Germinal center (tissue), 1 donor: ENCODE measurements at places on chromosomes 1 and 21.

GRCh38 chr1:213606252-213606820 is 381.4 kb upstream of the PROX1 start:
- no peak for DNase-seq

- DNase-seq: peak; percentile 81
Measured at GRCh38 chr1:46036894-46037839, 95.3 kb downstream of the PIK3R3 start.

GRCh38 chr1:21045351-21045750 is 131.3 kb downstream of the EIF4G3 start:
- DNase-seq: no peak

DNA sequence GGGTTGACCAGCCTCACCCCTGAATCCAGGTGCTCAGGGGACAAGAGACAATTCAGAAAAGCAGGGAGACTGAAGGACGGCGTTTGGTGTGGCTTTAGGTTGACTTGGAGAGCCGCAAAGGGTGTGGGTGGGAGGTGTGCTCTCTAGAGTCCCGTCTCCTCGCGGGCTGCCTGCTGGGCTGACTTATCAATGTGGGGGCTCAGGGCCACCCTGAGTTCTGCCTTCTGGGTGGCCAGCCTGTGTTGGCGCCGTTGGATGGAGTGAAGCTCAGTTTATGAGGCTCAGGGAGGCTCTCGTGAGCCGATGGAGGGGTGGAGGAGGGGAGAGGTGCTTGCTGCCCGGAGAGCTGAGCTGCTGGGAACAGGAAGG is 13.0 kb downstream of the GPR137B start:
- DNase-seq: no peak

- no peak for DNase-seq
Measured at GRCh38 chr1:243549108-243549507, 293.3 kb downstream of the SDCCAG8 start.

DNA sequence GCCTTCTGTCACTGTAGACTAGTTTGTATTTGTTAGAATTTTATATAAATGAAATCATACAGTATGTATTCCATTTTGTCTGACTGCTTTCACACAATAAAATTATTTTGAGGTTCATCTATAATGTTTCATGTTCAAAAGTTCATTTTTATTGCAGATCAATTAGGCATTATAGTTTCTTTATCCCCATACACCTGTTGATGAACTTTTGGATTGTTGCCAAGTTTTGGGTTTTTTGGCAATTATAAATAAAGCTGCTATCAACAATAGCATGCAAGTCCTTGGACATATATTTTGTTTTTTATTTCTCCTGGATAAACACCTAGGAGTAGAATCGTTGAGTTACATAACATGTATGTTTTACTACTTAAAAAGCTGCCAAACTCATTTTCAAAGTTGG is 47.1 kb upstream of the FAM3B start:
- no peak for DNase-seq

DNA sequence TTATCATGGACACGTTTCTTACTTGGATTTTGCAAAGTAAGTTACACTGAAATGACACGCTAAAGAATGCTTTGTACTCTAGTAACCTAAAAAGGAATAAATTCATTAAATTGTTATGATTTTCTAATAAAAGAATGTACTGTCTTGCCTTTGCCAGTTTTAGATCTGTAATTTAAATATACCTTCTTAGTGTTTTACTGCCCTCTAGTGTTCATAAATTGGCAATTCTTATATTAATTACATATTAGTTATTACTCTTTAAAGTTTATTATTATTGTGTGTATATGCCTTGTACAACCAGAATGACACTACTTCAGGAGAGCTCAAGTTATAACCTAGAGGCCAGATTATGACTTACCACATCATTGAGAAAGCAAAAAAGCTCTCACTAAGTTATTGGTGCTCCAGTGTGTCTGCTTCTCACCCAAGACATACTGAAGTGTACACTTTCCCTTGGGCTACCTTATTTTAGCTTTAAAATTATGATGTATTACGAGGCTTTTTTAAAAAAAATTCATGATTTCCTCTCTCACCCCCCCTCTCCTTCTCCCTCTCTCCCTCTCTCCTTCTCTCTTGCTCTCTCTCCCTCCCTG is 169.9 kb downstream of the HS2ST1 start:
- peak; percentile 24 for DNase-seq

- DNase-seq: no peak
Measured at GRCh38 chr1:70355920-70356319, 1.4 kb upstream of the ANKRD13C start.

GRCh38 chr1:236403905-236404696 is 10.0 kb downstream of the EDARADD start:
- DNase-seq: no peak

DNA sequence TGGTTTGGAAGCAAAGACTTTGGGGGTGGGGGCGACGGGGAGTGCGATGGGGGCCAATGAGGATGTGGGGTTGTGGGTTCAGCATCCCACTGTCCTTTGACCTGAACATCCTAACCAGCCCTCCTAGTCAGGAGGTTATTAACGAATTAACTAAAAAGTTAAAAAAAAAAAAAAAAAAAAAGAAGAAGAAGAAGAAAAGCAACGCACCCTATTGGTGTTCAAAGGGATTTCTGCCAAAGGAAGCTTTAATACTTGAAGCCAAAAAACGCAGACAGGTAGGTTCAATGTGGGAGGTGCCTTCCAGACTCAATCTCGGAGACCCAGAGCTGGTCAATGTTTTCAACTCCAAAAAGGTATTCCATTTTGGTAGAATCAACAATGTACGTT is 2.2 kb downstream of the CLIC6 start:
- no peak for DNase-seq

DNA sequence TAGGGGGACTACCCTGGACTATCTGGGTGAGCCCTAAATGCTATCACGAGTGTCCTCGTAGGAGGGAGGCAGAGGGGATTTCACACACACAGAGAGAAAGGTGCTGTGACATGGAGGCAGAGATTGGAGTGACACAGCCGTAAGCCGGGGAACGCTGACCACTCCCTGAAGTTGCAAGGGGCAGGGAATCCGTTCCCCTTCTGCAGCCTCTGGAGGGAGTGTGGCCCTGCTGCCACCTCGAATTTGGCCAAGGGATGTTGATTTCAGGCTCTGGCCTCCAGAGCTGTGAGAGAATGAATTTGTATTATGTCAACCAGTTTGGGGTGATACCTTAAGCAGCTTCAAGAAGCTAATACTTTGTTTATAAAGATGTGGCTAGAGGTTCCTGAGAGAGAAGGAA is 137.7 kb downstream of the ACTL8 start:
- no peak for DNase-seq

DNA sequence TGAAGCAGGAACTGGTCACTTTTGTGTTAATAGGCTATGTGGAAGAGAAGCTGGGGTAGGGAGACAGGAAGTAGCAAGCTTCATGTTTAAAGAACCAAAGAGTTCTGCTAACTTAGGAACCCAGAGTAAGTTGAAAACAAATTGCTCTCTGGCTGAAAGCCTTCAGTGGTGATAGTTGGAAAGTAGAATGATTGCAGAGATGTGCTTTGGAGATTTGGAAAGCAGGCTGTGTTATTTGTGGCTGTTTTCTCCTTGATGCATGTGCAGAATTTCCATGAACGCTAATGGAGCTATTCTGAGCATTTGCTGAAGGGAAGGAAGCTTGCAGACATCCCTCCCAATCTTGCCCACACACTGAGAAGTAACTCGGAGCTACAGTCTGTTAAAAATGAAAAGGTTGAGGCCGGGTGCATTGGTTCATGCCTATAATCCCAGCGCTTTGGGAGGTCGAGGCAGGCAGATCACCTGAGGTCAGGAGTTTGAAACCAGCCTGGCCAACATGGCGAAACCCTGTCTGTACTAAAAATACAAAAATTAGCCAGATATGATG is 45.7 kb downstream of the TCEANC2 start:
- no peak for DNase-seq

- DNase-seq: no peak
Measured at GRCh38 chr1:5597991-5598823, 394.0 kb downstream of the NPHP4 start.

GRCh38 chr1:58654322-58654721 is 45.5 kb downstream of the MYSM1 start:
- DNase-seq: no peak

DNA sequence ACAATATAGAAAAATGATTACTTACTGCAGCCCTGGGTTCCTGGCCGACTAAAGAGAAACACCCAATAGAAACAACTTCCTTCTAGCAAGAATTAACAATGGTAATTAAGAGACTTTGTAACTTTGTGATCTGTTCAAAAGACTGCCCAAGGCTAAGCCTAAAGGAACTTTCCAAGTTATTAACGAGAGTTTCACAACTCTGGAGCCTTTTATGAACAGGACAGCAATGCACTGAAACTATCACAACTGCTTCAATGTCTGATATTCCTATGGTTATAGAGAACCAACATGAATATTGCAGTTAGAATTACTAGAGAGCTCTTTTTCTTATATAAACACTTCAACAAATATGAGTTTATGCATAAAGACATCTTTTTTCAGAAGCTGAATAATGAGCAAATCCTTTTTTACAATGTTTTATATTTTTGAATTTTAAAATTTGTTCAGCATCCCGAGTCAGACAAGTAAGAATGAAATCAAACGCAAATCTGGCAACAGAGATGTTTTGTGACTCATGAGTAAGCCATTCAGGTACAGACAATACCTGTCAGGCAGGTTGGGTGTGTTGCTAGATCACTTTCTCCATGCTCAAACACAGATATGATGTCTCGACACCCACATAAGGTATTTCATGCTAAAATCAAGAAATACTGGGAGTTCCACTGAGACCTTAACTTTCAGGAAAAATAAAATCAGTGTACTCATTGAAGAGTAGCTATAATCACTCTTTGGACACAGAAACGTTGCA is 22.2 kb upstream of the KCNJ15 start:
- no peak for DNase-seq

DNA sequence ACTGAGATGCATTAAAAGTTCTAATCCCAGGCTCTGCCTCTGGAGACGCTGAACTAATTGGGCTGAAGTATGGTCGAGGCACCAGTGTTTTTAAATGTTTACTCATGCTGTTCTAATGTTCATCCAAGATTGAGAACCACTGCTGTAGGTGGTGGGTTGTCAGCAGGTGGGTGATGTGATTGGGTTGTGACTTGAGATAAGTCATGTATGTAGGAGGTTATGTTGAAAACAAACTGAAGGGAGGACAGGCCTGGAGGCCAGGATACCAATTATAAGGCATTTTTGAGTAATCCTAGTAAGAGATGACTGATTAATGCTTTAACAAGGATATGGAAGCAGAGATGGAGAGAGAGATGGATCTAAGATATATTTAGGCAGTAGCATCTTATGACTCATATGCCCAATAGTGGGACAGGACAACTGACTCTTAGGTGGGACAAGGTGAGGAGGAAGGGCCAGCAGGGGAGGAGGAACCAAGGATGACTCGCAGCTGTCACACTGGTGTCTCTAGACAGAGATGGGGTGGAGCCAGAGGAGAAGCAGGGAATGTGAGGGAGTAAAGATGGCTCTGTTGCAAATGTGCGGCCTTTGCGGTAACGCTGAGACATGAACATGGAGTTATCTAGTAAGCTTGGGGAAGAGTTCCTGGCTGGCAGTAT is 29.3 kb downstream of the RAB4A start:
- DNase-seq: no peak
